Stimulated activated CD8-positive, alpha-beta memory T cell treated with anti-CD3 and anti-CD28 coated beads, Interleukin-2, amount 100 ng/mL, for 1 hour (primary cell): ENCODE measurements at places on chromosomes 11 and 22.

DNA sequence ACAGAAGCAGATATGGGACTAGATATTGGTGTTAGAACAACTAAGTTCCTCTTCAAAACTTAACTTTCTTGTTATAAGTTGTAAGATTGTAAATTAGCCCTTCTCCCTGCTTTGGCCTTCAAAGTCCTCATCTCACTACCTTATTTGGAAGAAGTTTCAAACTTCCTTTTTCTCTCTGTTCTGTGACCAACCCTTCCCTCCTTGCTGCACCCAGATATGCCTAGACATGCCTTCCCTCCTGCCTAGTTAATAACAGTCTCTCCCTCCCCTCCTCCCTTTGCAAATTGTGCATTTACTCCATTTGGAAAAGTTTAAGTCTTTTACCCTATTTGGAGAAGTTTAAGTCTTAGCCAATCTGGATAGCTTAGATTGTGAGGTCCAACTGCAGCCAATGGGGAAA is 4.9 kb downstream of the OR52K2 start:
- no peak for DNase-seq

DNA sequence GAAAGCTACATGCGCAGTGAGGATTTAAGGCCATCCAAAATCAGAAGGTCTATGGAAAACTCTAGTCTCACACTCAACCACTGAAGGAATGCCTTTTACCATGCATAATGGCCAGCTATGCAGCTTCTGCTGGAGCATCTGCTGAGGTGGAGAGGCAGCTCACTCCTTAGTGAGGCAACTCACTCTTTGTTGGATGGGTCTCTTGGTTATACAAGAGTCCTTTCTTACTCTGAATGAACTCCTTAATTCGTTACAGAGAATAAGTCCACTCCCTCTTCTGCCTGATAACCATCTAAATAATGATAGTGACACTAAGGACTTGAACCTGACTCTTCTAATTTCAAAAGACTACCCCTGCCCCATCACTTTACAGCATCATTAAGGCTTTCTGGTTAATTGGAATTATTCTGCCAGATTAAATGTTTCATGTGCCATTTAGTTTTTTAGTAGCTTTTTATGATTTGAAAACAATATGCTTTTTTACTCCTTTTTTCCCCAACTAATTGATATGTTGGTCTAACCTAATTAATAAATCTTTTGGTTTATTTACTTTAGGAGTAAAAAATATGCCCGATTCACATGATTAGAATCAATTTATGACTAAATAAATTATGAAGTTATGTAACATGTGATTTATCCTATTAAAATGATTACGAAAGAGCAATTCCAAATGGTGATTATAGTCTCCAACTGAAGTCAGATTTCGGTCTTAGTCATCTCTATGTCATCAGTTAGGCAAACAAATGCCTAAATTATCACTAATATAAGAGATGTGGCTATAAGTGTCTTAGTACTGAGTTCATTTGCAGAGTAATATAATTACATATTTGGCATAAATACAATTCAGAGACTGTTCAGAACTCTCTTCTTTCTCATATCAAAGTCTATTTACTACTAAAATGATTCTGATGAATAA is 286.7 kb upstream of the CCDC90B start:
- DNase-seq: no peak

GRCh38 chr11:59272771-59273372 is 60.1 kb upstream of the MPEG1 start:
- no peak for DNase-seq

GRCh38 chr22:44628835-44629234 is 73.2 kb upstream of the PRR5 start:
- DNase-seq: no peak

- DNase-seq: no peak
These were observed 585.4 kb downstream of the NELL1 start for GRCh38 chr11:21254790-21255189.

DNA sequence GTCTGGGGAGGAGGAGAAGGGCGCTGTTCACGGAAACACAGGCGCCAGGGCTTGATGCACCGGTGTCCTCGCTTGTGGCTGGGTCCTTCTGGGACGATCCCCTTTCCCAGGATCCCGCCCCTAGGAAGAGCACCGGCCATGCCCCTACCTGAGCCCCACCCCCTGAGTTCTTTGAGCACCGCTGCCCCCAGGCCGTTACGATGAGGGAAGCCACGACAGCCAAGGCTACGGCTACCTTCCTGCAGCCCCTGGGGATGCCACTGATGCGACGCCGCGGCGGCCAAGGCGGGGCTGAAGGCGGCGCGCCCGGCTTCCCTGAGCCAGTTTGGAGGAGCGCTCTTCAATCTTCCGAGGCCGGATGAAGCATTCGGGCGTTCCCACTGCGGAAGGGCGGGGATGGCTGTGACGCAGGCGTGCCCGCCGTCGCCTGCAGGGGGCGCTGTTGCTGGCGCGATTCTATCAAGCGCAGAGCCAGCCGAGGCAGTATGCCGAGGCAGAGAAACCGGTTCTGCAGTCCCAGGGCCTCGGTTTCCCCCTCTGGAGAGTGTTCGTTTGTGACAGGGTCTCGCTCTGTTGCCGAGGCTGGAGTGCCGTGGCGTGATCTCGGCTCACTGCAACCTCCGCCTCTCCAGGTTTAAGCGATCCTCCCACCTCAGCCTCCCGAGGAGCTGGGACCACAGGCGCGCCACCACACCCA is 9.7 kb upstream of the NEFH start:
- DNase-seq: peak; percentile 36

DNA sequence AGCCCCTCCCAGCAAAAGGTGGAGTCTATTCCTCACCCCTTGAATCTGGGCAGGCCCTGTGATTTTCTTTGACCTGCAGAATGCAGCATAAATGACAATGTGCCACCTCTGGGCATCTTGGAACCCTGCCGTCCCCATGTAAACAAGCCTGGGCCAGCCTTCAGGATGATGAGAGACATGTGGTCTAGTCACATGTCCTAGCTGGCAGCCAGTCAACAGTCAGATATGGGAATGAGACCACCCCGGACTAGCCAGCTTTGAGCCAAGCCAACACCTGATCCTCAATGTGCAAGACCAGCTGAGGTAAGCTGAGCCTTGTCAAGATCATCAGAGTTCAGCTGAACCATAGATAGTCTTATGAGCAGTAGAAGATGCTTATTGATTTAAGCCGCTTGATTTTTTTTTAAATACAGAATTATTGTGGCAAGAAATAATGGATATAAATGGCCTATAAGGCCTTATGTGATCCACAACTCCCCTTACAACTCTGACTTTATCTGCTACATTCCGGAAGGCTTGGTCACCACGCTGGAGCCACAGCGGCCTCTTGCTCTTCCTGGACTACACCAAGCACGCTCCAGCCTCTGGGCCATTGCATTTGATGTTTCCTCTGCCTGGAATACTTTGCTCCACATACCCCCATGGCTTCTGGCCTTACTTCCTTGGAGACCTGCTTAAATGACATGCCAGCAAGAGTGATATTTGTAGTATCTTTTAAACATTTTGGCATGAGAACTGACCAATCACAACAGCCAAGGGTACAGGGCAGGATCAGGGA is 225.9 kb upstream of the SESN3 start:
- DNase-seq: no peak

DNA sequence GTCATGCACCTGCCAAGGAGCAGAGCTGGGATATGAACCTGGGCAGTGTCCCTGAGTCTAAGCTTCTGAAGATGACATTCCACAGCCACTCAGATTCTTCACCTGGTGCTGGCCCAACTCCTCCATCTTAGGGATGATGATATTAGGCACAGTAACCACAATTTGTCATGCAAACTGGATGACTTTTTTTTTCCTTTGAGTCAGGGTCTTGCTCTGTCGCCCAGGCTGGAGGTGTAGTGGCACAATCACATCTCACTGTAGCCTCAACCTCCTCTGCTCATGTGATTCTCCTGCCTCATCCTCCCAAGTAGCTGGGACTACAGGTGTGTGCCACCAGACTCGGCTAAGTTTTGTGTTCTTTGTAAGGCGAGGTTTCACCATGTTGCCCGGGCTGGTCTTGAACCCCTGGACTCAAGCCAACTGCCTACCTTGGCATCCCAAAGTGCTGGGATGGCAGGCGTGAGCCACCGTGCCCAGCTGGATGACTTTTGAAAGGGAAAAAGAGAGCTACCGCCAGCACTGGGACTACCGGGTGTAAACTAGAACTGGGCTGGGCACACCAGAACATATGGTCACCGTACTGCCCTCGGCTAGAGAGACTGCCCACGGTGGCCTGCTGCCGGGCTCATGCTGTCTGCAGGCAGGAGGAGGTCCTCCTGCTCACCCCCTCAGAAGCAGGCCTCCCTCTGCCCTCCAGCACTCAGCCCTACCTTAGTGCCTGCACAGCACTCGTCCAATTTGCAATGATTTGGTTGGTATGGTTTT is 77.7 kb downstream of the NAT10 start:
- no peak for DNase-seq

- DNase-seq: no peak
These were observed at the start of gene NOX4 for GRCh38 chr11:89490981-89491690. NOX4 (minus strand) TSS chr11:89491375; CDS start chr11:89491246, 129 bp downstream.

- no peak for DNase-seq
These were observed 30.6 kb downstream of the ACER3 start for GRCh38 chr11:76891285-76891684.

GRCh38 chr11:33339247-33339646 is 82.1 kb downstream of the HIPK3 start:
- no peak for DNase-seq

DNA sequence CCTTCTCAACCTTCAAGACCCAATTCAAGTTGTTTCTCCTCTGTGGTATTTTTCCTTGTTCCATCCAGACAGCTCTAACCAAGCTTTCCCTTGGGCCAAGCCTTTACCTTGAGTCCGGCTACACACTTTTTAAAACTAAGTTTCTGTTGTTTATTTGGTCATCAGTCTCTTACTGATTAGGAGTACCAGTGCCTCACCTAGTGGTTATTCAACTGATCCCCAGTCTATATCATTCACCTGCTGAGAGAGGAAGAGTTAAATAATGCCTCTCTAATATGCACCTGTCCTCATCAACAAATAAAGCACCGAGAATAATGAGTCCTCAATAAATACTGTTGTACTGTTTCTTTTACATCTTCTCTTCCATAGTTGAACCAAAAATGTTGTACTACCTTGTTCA is 160.8 kb downstream of the MSANTD4 start:
- no peak for DNase-seq

DNA sequence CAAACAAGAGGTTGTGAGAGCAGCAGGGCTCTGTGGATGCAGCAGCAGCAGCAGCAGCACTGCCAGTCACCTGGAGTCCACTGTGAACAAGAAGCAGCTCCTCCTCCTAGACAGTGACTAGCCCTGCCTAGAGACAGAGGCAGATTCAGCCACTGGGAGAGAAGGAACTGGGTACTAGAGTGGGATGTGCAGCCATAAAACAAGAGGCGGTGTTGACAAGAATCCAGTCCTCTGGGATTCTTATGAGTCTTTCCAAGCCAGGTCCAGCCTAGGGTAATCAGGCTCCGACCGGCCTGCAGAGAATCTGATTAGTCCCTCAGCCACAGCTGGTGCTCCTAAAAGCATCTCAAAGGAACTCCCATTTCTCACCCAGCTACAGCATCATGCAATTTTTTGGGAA is 83.9 kb upstream of the USP47 start:
- DNase-seq: no peak
